Ammon's horn (tissue), 1 donor: ENCODE measurements at places on chromosomes 5 and 9.

GRCh38 chr5:83031381-83031780 lies 45.8 kb downstream of the TMEM167A start:
- DNase-seq = no peak

DNA sequence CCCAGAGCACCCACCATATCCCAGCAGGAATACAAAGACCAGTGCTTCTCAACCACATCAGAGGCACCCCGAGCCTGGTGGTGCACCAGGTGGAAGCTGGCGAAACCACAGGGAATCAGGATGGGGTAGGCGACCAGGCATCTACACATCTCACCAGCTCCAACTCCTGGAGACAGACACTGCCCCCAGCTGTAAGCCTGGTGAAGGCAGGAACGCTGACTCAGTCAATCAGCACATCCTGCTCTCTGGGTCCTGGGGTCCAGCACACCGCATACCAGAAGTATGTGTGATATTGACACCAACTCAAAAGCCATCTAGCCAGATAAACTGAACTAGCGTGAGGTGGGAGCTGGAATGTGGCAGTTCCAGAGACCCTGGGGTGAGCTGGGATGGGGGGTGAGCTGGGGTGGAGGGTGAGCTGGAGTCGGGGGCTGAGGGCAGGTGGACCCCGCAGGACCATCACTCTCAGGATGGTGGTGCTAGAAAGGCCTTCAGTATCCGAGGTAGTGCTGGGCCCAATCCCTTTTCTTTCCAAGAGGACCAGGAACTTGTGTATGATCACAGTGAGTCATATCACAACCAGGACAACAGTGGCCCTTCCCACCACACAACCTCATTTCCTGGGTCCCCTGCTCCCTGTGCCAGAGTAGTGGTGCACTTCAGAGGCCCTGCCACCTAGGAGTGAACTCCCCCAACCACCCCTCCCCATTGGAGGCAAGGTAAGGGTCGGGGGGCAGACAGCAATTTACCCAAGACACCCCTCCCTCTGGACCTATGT lies 2.5 kb downstream of the DBN1 start:
- DNase-seq = no peak

- DNase-seq = no peak
Observed at GRCh38 chr9:116693233-116693731, 6.2 kb downstream of the TRIM32 start.

DNA sequence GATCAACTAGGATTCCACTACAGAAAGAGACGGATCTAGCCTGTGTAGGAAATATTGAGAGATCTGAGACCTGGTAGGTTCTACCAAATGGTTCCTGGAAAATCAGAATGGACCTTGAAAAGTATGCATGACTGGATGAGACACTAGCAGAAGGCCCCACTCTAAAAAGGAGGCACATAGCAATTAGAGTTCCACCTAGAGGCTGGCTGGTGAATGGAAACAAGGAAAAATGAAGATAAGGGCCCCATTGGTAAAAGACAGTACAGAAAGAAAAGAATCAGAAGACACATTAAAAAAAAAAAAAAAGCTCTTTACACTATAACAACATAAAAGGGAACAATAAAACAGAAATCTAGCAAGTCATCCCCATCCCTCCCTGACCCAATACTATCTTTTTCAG lies 518.5 kb downstream of the NR2F1-AS1 start:
- DNase-seq = peak; percentile 7

DNA sequence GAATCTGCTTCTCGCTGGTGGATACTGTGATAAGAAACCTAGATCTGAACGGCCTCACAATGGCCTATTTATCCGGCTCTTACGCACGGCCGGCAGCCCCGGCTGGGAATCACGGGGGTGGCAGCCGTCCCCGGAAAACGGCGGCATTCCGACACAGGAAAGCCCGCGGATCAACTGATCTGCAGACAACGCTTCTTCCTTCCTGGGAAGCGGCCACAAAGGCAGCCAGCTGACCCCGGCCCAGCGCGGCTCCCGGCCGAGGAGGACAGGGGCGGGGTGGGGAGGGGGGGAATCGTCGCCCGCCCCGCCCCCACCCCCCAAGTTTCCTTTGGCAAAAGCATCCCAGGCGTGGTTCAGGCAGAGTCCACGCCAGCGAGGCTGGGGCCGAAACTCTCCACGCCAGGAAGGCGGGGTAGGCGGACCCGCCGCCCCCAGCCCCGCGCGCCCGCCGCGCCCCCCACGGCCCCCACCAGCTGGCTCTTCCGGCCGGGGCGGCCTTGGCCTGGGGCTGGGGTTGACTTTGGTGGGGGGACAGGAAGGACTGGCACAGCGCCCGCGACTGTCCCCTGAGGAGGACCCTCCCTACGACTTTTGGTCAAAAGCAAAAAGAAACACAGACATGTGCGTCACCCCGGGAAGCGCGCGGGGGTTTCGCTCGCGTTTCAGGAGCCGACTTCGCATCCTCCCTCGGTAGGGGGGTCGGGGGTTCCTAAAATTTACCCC lies 247.7 kb upstream of the ANKRD55 start:
- DNase-seq = peak; percentile 69

DNA sequence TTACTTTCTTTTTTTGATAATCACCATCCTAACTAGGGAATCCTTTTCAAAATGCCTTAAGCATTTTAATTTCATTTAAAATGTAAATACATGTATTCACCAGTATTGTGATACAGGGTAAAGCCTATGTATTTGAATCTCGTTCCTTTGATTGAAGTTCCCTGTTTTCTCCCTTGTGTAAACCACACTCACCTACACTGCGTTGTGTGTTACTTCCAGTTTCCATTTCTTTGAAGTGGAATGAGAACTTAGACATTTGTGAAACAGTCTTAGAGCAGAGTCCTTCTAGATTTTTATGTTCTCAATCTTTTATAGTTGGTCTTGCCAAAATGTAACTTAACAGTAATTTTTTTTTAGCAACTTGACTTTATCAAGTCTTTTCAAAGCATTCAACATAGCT lies 101.4 kb downstream of the ZNF462 start:
- DNase-seq = no peak

- peak; percentile 80 for DNase-seq
Observed at GRCh38 chr9:745761-746380, 95.6 kb upstream of the DMRT1 start.

DNA sequence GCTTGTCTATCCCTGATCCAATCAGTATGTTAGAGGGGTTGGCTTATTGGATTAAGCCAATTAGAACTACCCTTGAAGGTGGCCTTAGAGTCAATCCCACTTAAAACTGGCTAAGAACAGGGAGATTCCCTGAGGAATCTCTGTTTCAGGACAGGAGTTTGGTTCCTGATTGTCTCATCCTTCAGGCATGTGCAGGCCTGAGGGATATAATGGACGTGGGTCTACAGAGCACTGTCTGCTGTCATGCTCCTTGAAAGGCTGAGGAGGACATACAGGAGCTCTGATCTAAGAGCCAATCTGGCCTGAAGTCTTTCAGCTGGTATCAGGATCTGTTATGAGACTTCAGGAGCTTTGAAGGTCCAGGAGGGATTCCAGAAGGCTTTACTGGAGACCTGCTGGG lies 36.2 kb upstream of the PRXL2C start:
- DNase-seq = no peak

- DNase-seq = no peak
Observed at GRCh38 chr9:21941337-21941995, 52.7 kb downstream of the CDKN2A start.

- DNase-seq = peak; percentile 77
Observed at GRCh38 chr5:179313849-179314521, 31.3 kb downstream of the ADAMTS2 start.

- DNase-seq = no peak
Observed at GRCh38 chr5:81146031-81146430, 87.1 kb upstream of the CKMT2 start.

DNA sequence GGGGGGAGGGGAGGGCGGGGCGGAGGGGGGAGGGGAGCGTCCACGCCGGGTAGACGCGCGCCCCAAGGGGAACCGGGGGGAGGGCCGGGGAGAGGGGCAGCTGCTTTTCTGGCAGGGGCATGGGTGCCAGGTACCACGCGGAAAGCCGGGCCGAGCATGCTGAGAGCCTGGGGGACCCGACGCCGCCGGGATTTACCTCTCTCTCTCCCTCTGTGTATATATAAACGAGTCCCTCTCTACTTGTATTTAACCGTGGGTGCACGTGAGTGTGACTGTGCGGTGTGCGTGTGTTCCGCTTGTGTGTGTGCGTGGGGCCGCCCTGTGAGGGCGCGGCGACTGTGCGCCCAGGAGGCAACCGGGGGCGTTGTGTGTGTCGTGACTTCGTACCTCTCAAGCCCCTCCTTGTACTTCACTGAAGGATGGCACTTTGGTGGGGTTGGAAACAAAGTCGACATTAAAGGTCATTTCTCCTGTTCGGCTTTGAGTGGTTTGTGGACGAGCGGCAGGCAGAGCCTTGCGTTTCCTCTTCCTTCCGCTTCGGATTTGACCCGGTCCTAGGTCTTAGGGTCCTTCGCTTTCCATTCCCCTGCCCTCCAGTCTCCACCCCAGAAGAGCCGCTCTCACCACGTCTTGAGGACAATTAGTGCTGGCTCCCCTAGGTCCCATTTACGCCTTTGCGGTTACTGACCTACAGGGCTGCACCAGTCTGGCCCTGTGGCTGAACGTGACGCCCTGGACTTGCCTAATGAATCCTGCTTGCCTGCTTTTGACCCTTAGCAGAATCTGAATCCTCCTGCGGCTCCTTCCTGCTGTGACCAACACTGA lies 36.2 kb upstream of the TTC1 start:
- no peak for DNase-seq

DNA sequence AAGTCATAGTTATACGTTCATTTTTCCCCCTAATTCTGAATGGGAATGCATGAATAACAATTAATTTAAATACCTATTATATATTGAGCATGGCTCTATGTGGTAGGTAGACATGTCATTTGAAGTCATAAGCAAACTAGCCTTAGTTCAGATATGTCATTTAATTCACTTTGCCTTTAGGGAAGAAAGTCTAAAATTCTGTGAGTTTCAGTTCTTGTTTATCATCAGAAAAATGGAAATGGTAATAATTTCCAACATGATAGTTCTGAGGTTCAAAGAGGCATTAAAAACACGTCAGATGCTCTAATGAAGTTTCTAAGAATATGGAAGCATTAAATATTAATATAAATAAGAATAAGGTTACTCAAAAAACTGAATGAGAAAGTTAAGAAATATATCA lies 13.1 kb upstream of the ANXA1 start:
- no peak for DNase-seq

GRCh38 chr9:79471580-79472543 lies 99.9 kb upstream of the TLE4 start:
- DNase-seq = peak; percentile 87

DNA sequence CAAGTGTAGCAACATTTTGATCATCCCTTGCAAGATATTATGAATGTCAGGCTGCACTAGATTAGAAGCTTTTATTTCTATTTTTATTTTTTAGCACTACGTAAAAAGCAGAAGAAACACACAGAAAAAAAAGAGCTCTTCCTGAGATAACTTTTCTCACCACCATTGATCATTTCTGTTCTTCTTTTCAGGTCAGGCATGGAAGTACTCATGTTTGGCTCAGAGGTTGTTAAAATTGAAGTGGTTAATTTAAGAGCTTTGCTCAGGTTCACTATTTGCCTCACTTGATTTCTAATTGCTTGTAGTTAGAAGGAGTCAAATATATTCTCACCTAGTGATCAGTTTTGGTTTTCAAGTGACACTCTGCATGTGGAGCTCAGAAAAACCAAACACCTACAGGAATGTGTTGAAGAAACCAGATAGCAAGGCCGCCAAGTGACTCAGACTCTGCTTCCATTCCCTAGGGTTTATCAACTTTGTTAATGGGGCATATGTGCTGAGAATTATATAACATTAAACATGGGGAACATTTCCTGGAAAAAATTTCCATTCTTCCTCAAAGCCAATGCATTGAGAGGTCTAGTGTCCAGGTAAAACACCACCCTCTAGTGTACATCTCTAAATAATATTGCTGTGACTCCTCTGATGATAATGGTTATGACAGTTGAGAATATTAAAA lies 679.8 kb downstream of the CETN3 start:
- DNase-seq = no peak

DNA sequence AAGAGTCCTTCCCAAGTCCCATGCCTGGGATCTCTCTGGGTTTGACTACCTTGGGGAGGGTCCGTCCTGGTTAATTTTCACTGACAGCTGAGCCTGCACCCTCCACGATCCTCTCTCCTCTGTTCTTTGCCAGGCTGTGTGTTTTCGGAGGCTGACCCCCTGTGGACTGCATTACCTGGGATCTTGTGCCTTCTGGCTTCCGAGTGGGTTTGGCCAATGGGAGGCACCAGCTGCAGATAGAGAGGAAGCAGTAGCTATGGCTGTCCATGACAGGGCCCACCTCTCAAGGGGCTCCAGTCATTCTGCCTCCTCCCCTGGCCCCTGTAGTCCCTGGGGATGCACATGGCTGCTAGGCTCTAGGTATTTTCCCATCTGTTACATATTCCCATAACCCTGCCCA lies 285.0 kb downstream of the DMRT2 start:
- DNase-seq = no peak

- no peak for DNase-seq
Observed at GRCh38 chr5:92703976-92704375, 877.0 kb downstream of the NR2F1-AS1 start.

GRCh38 chr9:98091735-98092612 lies 27.0 kb downstream of the TRIM14 start:
- no peak for DNase-seq

- DNase-seq = no peak
Observed at GRCh38 chr5:76747706-76748105, 31.8 kb downstream of the F2R start.

DNA sequence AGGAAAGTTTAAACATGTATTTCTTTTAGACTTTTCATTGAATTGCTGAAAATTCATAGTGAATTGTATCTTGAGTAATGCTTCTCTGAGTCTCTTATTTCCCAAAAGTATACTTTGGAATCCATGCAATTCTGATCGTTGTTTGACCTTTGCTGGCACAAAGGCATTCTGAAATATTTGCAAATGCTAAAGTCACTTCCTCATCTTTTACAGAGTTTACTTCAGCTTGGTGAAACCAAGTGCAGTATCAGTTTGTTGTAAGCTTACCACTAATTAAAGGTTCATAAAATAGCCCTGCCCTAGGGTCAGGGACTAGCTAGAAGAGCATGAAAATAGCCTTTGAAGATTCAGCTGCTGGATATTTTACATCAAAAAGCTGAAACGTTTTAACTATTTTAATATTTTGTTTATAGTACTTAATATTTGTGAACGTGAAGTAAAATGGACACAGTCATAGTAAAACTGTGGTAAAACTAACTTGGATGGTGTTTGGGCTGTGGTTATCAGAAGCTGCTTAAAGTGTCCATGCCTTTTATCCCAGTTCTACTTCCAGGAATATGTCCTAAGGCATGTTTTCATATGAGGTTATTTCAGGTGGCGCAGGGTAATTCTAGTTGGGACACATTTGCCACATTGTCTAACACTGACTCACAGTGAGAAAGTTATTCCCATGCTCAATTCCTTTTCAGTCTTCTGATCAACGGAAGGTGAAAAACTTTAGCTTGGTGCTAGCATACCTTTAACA lies 45.3 kb downstream of the SLC22A5 start:
- no peak for DNase-seq

DNA sequence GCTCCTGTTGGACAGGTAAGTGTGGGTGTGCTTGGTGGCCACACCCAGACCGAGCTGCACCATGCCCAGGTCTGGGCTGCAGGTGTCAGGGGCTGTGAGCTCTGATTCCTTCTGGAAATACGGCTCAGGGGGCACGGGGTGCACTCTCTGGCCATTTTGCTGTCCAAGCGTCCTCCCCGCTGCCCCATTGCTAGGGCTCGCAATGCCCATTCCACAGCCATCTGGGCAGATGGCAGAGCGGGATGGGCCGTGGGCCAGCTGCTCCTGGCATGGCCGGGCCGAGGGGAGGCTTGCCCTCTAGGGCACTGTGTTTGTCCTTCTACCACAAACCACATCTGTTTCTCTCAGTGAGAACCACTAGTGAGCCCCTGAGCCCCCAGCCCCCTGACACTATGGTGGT lies 67.9 kb upstream of the RXRA start:
- DNase-seq = no peak

GRCh38 chr5:180251887-180252286 lies 40.0 kb downstream of the MAPK9 start:
- no peak for DNase-seq
